ENCODE measurements at places on chromosomes 5 and 9. TPM values are rescaled to one million over a fixed set of nuclear protein-coding genes. Genes with fewer than 3 reads are reported as not detected.

Gene DBH
- not detected for total RNA-seq

Gene INPP5E
- 4.8 TPM for total RNA-seq

Gene NUP155
- 42.0 TPM for total RNA-seq

Gene CATSPER3
- total RNA-seq: not detected

Gene INSL6
- not detected for total RNA-seq

Gene OBP2B
- total RNA-seq: not detected

Gene PCDHA3
- total RNA-seq: 0.19 TPM

Gene SLC6A3
- total RNA-seq: not detected

Gene LCN15
- not detected for total RNA-seq

Gene SLC25A2
- total RNA-seq: 0.19 TPM

Gene LTC4S
- 0.19 TPM for total RNA-seq

Gene CDKN2B-AS1
- 3.7 TPM for total RNA-seq

Gene UNC5A
- total RNA-seq: under 0.01 TPM

Gene TRIM36
- total RNA-seq: 0.56 TPM

Gene CPLANE1
- 11.7 TPM for total RNA-seq

Gene BTNL8
- not detected for total RNA-seq

Gene CARD6
- 23.7 TPM for total RNA-seq

Gene PTCD2
- 10.2 TPM for total RNA-seq

Gene IL13
- total RNA-seq: not detected

Gene HRCT1
- total RNA-seq: 0.58 TPM

Gene GARIN3
- not detected for total RNA-seq

Gene LURAP1L
- total RNA-seq: 6.1 TPM

Gene CTXN3
- not detected for total RNA-seq

Gene UGT3A1
- not detected for total RNA-seq

Gene PDZD2
- total RNA-seq: 0.28 TPM

Gene SLC6A18
- not detected for total RNA-seq

Gene PHF24
- 0.28 TPM for total RNA-seq

Gene SLC4A9
- total RNA-seq: not detected

Gene ALDH1A1
- total RNA-seq: 5.1 TPM

Gene AMACR
- 10.1 TPM for total RNA-seq

Gene SHLD3
- 3.6 TPM for total RNA-seq

Gene CBY3
- not detected for total RNA-seq

Gene CDH6
- total RNA-seq: 125 TPM

Gene YTHDC2
- 18.9 TPM for total RNA-seq

Gene DIRAS2
- total RNA-seq: not detected

Gene THG1L
- total RNA-seq: 17.8 TPM

Data from regular cardiac myocyte (primary cell).